Stimulated activated CD4-positive, alpha-beta T cell treated with anti-CD3 and anti-CD28 coated beads, Interleukin-12 subunit alpha, Interleukin-12 subunit beta, amount 100 ng/mL, for 48 hours (primary cell): ENCODE measurements at places on chromosomes 1 and 21.
A peak's percentile ranks its signal among the peaks of the same experiment; 100 is the strongest.

- DNase-seq: no peak
These were observed 276.8 kb upstream of the PKN2 start for GRCh38 chr1:88407248-88407647.

GRCh38 chr1:34759503-34760357 is at the start of gene GJB4:
Gene GJB4 (plus strand): TSS chr1:34759740. CDS start chr1:34761255, 1,515 bp downstream.
- no peak for DNase-seq

- DNase-seq: no peak
These were observed 312.4 kb downstream of the ASTN1 start for GRCh38 chr1:176852124-176852523.

DNA sequence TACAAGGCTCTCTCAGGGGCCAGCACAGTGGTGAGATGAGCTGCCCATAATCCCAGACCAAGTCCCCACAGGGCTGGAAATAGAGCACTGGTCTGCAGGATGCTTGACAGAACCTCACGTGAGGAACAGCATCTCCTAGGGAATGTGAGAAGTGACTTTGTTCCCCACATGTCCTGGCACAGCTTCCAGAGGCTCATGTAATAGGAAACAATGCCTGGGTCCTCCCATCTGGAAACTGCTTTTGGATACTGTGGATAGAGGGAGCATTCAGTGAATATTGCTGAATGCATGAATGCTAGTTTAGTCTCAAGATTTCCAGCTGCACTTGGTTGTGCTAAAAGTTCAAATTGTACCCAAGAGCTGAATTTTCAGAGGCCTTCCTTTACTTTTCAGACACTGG is 146.2 kb downstream of the TNR start:
- DNase-seq: no peak

DNA sequence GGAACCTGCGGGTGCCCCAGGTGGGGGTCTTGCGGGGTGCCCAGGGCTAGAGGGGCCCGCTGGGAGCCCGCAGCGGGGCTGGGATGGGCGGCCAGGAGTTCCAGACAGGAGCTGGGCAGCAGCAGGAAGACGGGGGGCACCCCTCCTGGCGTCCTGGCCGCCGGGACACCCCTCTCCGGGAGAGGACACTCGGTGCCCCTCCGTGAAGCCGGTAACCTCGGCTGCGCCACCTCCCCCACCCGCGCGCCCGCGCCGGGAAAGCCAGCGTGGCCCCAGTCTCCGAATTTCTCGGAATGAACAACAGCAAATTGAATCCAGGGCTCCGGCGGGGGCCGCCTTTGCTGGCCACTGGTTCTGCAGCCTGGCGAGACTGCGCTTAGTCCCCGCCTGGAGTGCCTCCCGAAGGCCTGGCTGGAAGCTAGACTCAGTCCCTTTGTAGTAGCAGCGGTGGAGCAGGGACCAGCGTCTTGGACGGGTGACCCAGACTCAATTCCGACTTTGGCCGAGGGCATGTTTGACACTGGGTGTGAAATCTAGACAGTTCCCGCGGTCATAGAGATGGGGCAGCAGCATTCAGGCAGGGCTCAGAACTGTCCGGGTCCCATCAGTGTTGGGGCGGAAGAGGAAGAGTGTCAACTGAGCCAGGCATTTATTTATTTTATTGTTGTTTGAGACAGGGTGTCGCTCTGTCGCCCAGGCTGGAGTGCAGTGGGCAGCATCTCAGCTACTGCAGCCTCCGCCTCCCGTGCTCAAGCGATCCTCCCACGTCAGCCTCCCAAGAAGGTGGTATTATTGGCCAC is 773 bp downstream of the IFNGR2 start:
- DNase-seq: peak; percentile 22

GRCh38 chr21:22552390-22552789 is 1554.2 kb downstream of the NCAM2 start:
- no peak for DNase-seq

GRCh38 chr1:86687595-86687994 is 16.8 kb upstream of the SH3GLB1 start:
- no peak for DNase-seq

DNA sequence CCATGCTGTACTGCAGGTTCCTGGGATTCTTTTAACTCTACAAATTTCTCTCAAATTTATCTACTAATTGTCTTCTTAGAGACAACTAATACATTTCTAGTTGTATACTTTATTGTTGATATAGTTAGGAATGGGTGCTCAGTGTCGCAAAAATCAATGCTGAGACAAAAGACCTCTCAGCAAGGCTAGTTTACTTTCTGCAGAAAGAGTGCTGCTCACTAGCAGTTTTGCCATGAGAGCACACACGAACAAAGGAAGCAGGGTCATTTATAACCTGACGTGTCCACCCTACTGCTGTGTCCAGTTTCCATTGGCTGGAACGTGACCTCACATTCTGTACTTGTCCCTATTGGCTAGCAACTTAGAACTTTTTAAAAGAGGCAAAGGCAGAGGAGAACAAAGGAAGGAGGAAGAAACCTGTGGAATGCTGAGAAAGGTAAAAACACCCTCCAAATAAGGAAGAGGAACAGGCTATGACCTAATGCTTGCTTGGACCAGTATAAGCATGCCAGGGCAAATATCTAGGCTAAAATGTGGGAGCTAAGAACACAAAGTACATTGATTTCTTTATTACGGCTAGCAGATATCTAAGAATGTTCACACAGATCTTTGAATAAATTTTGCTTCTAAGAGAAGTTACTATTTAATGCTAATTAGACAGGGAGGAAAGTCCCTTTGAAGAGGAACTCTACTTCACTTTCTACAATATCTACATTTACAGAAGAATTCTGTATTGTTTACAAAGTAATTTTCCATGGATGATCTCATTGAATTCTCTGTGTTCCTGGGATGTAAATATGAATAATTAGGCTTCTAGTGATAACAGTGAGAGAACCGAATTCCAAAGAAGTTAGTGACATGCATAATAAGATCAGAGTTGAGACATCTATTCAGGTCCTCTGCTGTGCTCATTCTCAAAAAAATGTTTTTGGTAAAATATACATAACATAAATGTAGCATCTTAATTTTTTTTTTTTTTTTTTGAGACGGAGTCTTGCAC is 86.0 kb upstream of the MAP10 start:
- DNase-seq: no peak
